ENCODE measurements at places on chromosomes 6 and 20. TPM values are rescaled to one million over a fixed set of nuclear protein-coding genes. Genes with fewer than 3 reads are reported as not detected.

EYA4 gene
- not detected for polyA plus RNA-seq

FAM184A gene
- not detected for polyA plus RNA-seq

C2 gene
- 7.2 TPM for polyA plus RNA-seq

RIPPLY2 gene
- polyA plus RNA-seq, result not detected

CLPSL2 gene
- polyA plus RNA-seq, result not detected

GNMT gene
- 0.17 TPM for polyA plus RNA-seq

ZBP1 gene
- polyA plus RNA-seq, result 25.9 TPM

PTCRA gene
- 0.55 TPM for polyA plus RNA-seq

PPP1R3G gene
- polyA plus RNA-seq, result 0.13 TPM

ZNF451 gene
- 22.0 TPM for polyA plus RNA-seq

USP49 gene
- polyA plus RNA-seq, result 0.08 TPM

TUBB2B gene
- not detected for polyA plus RNA-seq

CCR6 gene
- polyA plus RNA-seq, result not detected

OR12D3 gene
- not detected for polyA plus RNA-seq

DNAH8 gene
- polyA plus RNA-seq, result not detected

FHL5 gene
- polyA plus RNA-seq, result not detected

ASIP gene
- not detected for polyA plus RNA-seq

SAMD3 gene
- polyA plus RNA-seq, result 0.49 TPM

LY6G6C gene
- polyA plus RNA-seq, result not detected

BMP5 gene
- polyA plus RNA-seq, result not detected

All from CD14-positive monocyte (primary cell).